ENCODE measurements at places on chromosomes 2 and 18. TPM values are rescaled to one million over a fixed set of nuclear protein-coding genes. Genes with fewer than 3 reads are reported as not detected.

GRCh38 chr2:199348871-199349270 is 108.9 kb downstream of the SATB2 start:
- no peak for DNase-seq

- no peak for DNase-seq
These were observed 38.3 kb downstream of the PAPOLG start for GRCh38 chr2:60794271-60794863.

Gene CHAC2
- total RNA-seq = 5.2 TPM

- DNase-seq = no peak
These were observed 18.4 kb downstream of the STK25 start for GRCh38 chr2:241489733-241490680.

DNA sequence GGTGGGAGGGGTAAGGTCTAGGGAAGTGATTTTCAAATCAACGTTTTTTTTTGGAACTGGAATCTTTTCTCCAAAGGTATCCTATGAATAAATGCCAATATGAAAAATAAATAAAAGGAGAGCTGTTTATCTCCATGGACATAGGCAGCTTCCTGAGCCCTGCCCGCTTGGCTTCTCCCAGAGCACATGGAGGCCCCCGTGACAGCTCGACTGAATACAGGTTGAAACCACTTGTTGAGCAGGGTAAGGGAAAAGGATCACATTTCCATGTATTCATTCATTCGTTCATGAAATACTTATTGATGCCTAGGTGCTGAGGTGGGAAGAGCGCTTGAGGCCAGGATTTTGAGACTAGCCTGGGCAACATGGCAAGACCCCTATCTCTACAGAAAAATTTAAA is 64.8 kb downstream of the MARCHF4 start:
- no peak for DNase-seq

Gene TYMS
- 37.0 TPM for total RNA-seq

Gene DSG3
- total RNA-seq = not detected

- DNase-seq = no peak
These were observed 518.8 kb upstream of the MEX3C start for GRCh38 chr18:51716277-51716676.

Gene TEX44
- not detected for total RNA-seq

DNA sequence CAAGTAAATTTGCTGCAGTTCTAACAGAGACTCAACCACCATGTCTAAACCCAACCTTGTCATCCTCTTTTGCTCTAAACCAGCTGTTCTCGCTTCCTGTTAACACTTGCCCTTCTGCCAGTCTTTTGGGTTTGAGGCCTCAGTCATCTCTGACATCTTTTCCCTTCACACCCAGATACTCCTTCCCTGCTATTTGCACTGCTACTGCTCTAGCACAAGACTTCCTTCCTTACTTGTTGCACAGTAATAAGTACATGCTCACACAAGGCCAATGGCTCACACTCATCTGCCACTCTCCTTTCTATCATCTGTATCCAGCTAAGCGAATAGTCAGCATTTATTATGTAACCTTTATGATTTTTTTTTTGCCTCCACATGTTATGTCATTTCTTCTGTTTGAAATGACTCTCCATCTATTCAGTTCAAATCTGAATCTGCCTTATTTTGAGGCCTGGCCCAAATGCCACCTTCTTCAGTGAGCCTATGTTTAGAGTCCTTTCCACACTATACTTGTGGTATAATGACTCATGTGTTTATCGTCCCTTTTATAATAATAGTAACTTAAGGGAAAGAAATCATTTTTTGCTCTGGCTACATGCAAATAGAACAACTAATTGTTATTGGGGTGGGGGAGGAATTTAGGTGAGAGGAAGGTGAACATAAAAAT is 22.5 kb upstream of the CDKL4 start:
- no peak for DNase-seq
